ENCODE measurements at places on chromosomes 4 and X.

GRCh38 chrX:136171420-136171819 is 24.1 kb downstream of the FHL1 start:
- DNase-seq = no peak

- no peak for DNase-seq
Measured at GRCh38 chr4:108774809-108775530, 12.1 kb upstream of the ETNPPL start.

- peak; percentile 32 for DNase-seq
Measured at GRCh38 chr4:124903995-124904722, 191.6 kb upstream of the ANKRD50 start.

DNA sequence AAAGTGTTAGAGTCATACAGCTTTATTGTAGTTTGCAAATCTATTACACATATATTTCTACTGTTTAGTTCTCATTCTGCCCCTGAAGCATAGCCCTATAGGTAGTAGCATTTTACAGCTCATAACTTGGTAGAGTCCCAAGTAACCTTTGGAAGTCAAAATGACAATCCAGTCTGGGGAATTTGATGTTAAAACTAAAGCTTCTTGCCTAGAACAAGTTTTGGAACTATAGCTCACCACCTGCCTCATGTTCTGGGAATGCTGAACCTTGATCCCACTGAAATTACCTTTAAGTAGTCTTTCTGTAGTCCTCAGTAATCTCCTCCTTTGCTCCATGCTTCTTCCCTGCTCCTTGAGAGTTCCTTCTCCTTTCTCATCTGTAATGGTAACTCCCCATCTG is 8.4 kb downstream of the UGT8 start:
- DNase-seq = no peak
